Left renal pelvis (tissue), 4 donors: ENCODE measurements at places on chromosomes 5 and 9. TPM values are rescaled to one million over a fixed set of nuclear protein-coding genes. Genes with fewer than 3 reads are reported as not detected.
A peak's percentile ranks its signal among the peaks of the same experiment; 100 is the strongest.

Gene SLC6A7
- polyA plus RNA-seq: 0.11 TPM

Gene MZB1
- polyA plus RNA-seq: 0.22 TPM

Gene HAND1
- not detected for polyA plus RNA-seq

Gene CETN3
- polyA plus RNA-seq: 92.0 TPM

Gene PRDM9
- not detected for polyA plus RNA-seq

Gene INSL4
- not detected for polyA plus RNA-seq

DNA sequence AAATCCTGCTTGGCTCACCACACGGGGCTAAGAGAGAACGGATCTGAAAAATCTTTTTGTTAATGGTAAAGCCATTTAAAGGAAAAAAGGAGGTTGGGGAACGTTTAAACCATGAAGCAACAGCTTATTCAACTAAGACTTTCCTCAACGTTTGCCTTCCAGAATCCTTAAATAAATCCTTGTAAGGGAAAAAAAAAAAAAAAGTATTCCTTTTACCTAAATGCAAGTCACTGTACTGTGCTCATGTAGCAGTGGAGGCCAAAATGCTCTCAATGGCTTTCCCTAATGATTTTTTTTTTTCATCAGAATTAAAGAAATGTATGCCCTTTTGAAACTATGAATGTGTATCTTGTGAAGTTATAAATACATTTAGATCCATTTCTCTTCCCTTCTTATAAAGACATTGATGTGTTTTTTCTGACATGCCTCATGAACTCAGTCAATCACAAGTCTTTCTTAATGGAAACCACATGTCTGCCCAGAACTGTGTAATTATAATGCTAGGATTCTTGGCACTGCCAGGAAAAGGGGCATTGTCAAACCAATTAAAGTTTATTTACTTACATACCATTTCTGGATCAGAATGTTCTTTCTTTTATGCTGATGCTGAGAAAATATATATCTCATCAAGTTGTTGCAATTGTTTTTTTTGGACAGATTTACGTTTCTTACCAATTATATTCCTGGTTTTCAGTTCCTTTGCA is 107.5 kb downstream of the EBF1 start:
- no peak for DNase-seq

DNA sequence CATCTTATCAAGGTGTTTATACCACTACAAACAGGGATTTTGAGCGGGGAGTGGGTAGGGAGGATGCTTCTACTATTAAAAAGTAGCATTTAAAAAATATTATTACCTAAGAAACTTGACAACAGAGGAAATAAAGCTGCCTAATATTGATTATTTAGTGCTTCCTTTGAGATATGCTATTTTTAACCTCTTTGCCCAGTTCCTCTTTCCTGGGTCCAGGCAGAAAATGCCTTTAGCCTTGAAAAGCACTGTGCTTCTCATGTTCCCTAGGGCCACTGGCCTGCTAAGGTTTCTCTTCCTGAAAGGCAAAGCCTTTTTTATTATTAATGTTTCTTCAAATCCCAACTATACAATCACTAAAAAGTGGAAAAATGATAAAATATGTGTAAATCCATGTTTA is 217.2 kb upstream of the HAPLN1 start:
- DNase-seq: no peak

DNA sequence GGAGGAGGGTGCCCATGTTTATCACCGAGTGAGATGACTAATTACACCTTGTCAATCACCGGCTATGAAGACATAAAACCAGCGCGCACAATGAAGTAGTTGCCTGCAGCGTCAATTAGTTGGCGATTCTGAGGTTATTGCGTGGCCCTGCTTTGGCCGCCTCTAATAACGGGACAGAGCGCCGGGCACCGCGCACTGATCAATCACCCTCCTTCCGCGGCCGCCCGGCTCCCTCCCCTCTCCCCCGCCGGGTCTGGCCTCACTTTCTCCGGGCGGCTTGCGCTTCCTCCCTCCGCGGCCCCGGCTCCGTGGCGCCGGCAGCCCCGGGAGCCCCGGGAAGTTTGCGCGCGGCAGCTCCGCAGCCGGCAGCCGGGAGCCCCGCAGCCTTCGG is 3.3 kb upstream of the LHX2 start:
- DNase-seq: no peak

DNA sequence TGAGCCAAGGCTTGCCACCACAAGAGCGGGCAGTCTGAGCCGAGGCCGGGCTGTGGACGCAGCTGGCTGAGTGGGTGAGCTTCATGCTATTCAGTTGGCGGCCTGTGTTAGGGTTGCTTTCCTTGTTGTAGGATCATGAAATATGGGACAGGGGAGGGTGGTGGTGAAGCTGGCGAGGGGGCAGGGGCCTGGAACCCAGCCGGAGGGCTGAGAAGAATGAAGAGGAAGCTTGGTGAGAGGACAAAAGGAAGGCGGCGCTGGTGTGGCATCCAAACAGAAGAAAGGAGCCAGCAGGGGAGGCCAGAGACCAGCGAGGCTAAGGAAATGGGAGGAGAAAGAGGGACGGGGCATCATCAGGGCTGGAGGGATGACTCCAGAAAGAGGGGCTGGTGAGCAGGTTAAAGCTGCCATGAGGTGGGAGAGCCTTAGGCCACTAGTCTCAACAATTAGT is 18.3 kb downstream of the RALGPS1 start:
- DNase-seq: no peak

DNA sequence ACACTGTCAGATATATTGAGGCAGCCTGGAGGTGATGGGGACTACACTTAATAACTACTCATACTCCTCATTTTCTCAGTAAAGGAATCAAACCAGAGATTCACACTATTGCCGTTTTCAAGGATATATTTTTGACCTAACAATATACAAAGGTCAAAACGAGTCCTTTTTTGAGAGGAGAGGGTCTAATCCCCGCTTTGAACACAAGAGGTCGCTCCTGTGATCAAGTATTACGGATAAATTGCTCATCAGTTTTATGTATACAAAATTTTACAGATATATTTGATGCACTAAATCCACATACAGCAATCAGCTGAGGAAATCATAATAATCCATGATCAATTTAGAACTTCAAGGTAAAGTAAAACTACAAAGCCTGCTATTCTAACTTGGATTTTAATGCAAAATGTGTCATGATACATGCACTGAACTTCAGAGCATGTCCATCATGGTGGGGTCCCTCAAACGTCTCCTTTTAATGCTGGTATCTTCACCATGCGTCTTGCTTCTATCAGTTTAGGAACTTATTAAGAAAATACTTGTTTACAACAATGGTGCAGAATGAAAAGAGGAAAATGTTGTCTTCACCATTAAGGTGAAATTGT is 2.5 kb upstream of the ISL1 start:
- DNase-seq: no peak

DNA sequence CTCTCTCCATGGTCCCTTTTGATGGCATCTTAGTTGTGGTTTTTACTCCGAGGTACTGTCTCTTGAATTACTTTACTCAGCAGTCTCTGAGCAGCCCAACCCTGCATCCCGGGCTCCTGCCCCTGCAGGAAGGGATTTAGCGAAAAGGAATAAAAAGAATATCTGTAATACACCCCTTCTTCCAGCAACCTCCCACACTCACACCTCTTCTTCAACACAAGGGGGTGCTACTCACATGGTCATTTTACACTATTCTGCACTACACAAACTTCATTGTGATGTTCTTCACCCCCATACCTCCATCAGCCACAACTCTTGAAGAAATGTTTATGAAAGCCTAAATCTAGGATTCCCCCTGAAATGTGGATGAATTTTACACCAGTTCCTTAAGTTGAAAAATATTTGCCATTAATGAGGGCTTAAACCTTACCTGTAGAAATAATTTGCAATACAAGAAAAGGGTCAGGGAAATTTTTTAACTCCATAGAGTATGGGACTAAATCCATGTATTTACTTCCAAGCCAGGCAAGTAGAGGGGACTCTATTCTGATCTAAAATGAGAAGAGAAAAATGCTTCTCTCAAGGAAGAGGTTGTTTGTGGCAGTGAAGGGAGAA is 26.0 kb downstream of the TPD52L3 start:
- DNase-seq: peak; percentile 35

GRCh38 chr9:88746029-88746742 is 211.2 kb downstream of the NXNL2 start:
- no peak for DNase-seq

DNA sequence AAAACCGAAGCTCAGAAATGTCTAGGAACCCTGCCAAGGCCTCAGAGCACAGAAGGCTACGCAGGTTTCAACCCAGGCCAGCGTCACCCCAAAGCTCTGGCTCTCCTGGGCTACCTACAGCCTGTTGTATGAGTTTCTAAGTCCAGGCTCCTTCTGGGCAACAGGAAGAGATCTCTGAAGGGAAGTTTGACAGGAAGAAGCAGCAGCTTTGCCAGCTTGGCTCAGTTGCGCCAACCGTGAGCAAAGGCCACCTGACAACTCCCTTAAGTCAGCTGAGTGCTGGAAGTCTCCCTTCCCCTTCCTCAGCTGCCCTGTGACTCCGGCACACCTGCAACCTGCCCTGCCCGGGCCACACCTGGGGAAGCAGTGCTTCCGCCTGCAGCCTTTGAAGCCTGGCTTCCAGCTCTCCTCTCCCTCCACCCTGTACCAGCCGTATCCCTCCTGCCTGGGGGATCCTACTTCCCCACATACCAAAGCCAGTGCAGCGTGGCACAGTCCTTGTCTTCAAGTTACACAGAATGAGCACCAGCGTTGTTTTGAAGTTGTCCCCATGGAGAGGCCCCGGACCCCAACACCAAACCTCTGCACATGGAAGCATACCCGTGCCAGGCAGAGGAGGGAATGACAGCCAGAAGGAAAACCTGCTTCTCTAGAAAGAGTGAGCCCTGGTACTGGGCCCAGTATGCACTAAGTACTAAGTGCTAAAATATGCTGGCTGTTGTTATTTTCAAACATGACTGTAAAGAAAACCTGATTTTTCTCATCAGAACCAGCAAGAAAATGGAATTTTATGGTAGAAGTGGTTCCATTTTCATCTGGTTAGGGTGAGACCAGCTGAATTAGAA is 36.5 kb downstream of the SHB start:
- DNase-seq: no peak

DNA sequence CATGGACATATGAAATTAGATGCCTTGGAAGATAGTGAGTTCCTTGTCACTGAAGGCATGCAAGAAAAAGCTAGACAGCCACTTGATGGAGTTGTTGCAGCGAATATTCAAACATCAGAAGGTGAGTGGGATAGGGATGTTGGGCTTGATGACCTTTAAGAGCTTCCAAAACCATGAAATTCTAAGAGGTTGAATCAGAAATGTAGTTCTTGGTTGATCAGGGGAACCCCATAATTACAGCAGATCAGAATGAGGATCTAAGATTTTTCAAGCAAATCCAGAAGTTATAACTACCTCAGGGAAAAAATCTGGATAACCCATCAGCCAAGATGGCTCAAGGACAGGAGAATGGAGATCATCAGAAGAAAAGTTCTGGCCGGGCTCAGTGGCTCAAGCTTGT is 244.3 kb upstream of the NR4A3 start:
- DNase-seq: no peak

DNA sequence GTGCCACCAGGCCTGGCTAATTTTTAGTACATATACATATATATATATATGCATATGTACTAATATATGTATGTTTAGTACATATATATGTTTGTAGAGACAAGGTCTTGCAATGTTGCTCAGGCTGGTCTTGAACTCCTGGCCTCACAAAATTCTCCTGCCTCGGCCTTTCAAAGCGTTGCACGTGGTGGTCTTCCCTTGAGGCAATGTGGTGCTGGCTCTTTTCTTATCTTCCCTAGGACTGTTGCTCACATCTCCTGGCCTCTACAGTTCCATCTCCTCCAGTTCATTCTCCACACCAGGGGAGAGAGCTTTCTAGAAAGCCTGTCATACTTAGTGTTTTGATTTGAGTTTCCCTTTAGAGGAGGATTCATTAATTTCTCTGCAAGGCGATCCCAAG is 28.9 kb upstream of the TGFBR1 start:
- no peak for DNase-seq

- no peak for DNase-seq
Observed at GRCh38 chr9:34383904-34384303, 7.2 kb upstream of the MYORG start.

DNA sequence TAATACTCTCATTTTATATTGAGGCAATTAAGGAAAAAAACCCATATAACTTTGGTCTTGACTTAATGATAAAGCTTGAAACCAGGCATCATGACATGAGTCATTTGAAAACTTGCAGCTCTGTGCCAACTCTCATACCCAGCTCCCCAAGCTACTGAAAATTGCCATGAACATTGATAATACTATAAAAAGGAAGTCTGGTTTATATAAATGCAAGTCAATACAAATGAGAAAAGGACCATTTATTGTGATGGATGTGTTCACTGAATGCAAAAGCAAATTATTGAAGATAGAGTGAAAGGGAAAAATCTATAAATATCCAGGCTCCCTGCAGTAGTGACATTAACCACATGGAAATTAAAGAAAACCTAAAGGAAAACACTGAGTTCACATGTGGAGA is 116.3 kb downstream of the DEPDC1B start:
- DNase-seq: no peak
